ENCODE measurements at places on chromosomes 1 and 21.
A peak's percentile ranks its signal among the peaks of the same experiment; 100 is the strongest.

DNA sequence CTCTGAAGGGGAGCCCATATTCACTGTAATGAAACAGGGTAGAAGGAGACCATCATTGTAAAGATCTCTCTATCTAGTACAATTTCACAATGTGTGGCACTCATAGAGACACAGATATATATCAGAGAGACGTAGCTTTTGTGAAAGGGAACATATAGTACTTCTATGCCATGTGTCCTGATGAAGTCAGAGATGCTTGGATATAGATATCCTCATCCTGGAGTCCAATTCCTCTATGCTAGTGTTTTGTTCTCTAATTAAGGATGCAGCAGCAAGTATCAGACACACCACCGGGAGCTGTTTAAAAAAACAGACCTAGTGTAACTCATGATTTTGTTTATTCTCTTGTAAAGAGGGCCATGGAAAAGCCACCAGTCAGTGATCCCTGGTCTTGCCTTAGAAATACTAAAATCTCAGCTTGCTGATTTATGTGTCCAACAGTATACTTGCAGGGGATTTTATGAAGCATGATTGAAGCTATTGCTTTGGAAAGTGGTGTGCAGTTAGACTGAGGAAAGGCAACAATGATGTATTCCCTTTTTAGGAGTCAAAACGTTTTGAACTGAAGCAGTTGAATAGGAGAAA lies 2.5 kb downstream of the NCAM2 start:
- no peak for DNase-seq

DNA sequence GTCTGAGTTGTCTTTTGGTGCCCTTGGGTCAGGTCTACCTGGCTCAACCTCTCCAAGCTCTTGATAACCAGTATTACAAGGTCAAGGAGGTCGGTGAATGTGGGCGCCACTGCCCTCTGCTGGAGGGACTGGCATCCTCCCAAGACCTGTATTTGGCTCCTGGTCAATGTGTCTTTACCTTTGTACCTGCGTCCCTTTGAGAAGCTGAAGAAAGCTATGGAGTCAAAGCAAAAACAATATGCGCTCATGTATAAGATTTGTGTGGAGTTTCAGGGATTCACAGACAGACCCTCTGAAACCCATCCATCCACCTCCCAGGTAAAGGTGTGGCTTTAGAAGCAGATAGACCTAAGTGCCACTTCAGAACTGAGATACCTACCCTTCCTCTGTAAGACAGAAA lies 61.8 kb upstream of the NBL1 start:
- no peak for DNase-seq

DNA sequence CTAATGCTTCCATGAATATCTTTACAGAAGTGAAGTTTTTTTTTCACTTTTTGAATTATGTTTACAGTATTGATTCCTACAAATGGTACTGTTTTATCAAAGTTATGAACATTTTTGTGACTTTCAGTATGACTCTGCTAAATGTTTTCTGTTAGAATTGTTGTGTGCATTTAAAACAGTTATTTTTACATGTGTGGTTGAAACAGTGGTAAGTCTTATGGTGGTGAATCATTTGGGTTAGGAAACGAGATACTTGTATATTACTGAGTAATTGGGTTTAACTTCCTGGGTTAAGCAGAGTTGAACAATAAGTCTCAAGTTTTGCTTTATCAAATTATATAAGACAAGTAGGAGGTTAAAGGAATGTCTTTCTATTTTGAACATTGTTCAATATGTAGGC lies 66.8 kb downstream of the VPS13D start:
- DNase-seq = no peak

DNA sequence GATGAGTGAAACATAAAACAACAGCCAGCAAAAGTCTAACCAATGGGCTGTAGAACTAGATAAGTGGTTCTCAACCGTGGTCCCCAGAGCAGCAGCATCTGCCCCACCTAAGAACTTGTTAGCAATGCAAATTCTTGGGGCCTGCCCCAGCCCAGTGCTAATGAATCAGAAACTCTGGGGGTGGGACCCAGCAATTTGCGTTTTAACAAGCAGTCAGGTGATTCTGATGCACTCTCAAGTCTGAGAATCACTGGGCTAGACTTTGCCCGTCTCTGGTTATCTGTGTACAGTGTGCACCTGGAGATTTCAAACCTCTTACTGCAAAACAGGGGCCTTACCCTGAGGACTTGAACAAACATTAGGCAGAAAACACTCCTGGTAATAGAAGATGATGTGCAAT lies 66.5 kb downstream of the PLXNA2 start:
- DNase-seq = no peak

GRCh38 chr1:21258331-21259134 lies 31.7 kb downstream of the ECE1 start:
- DNase-seq = no peak

GRCh38 chr1:10760566-10761502 lies 35.6 kb downstream of the CASZ1 start:
- DNase-seq = no peak

GRCh38 chr1:219302697-219303096 lies 129.0 kb downstream of the LYPLAL1 start:
- DNase-seq = no peak

DNA sequence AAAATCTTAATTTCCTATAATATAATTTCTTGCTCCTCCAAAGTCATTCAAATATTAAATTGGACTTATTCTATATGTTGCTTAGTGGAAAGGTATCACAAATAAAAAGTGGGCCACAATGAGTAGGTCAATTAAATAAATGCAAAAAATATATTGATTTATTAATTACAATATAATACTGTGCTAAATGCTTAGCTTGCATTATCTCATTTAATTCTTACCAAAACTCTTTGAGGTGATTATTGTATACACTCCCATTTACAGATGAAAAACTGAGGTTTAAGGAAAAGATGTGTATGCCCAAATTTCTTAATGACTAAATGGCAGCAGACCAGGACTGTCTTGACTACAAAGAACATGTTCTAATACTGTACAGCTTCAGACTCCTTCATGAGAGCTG lies 325.3 kb upstream of the SGIP1 start:
- no peak for DNase-seq

DNA sequence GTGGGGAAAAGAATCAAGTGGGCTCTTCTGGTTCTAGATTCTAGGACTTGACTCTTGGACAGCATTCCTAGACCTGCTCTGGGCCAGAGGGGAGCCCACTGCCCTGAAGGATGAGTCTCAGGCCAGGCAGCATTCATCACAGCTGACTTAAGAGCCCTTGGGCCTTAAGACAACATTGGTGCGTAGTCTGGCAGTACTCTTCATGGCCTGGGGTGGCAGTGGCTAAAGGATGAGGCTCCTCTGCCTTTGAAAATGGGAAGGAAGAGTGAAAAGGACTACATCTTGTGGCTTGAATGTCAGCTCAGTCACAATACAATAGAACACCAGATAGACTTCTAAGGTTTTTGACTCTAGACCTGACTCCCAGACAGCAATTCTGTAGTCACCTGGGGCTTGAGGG lies 1415.1 kb upstream of the PRMT6 start:
- no peak for DNase-seq

DNA sequence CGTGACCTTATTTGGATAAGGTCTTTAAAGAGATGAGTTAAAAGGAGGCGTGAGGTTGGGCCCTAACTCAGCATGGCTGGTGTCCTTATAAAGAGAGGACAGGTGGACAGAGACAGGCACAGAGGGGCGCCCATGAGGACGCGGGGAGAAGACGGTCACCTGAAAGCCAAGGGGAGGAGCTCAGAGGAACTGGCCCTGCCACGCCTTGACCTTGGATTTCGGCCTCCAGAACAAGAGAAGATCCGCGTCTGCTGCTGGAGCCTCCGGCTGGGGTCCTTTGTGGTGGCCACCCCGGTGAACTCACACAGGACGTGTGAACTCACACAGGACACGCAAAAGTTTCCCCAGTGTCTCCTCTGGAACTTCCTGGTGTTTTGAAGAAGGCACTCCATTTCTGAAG lies 122.7 kb downstream of the SIK1 start:
- no peak for DNase-seq

- DNase-seq = no peak
Measured at GRCh38 chr1:198087831-198088230, 69.0 kb upstream of the NEK7 start.

DNA sequence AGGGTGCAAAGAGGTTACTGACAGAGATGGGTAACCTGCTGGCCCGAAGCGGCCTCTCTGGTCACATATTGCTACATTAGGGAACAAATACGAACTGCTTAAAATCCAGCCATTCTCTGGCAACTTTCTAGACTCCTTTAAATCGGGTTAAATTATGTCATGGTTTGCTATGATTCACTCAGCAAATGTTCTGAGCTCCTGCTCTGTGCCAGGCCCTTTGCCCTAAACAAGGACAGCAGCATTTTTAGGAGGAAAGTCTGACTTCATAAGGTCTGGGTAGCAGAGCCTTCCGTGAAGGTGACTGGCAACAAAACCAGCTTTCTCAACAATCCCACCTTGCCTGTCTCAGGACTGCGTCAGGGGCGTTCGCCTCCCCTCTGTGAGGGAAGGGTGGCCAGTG lies 15.4 kb downstream of the ZP4 start:
- DNase-seq = peak; percentile 26

DNA sequence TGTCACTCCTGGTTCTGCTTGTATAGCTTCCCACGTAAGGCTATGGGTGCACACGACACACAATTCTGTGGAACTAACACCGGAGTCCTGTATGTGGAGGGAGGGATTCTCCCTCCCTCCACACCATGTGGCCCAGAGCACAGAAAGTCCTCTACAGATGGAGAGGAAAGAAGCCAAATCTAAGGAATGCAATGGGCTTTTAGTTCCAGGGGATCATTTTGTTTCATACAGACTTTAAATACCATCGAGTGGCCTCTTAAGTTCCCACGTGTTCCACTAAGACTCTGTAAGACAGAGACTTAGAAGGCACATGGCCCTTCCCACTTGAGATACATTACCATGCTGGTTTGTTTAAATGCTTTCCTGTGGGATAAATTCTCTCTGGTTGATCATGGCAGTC lies 156.0 kb downstream of the TGFB2 start:
- no peak for DNase-seq

DNA sequence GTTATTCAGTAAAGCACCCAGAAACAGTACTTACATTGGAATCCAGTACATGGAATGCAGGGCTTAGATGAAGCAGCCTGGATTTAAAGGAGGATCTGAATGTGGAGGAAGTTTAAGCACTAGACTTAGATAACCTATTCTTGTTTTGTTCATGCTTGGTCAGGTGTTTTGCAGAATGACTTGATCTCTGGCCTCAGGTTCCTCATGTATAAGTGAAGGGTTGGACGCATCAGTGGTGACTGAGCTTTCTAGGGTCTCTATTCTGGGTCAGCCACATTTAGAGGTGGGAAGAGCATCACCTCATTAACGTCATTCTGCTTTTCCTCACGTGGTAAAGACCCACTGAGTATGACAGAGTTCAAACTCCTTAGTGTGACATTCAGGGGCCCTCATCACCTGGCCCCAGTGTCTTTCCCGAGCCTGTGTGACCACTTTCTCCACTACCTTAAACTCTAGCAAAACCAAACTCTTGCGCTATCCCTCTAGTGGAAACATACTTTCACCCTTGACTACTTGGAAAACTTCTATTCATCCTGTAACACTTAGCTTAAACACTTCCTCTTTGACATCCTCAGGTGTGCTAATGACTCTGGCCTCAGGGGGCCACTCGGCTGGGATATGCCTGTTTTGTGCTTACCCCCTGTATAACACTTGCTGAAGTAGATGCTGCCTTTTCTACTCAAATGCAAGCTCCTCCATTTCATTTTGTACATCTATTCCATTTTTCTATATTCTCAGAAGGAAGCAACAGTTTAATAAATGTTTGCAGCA lies 871 bp upstream of the ERICH3 start:
- DNase-seq = no peak

GRCh38 chr1:163537809-163538208 lies 216.1 kb downstream of the NUF2 start:
- no peak for DNase-seq

GRCh38 chr1:182056601-182057366 lies 4.7 kb downstream of the ZNF648 start:
- no peak for DNase-seq

DNA sequence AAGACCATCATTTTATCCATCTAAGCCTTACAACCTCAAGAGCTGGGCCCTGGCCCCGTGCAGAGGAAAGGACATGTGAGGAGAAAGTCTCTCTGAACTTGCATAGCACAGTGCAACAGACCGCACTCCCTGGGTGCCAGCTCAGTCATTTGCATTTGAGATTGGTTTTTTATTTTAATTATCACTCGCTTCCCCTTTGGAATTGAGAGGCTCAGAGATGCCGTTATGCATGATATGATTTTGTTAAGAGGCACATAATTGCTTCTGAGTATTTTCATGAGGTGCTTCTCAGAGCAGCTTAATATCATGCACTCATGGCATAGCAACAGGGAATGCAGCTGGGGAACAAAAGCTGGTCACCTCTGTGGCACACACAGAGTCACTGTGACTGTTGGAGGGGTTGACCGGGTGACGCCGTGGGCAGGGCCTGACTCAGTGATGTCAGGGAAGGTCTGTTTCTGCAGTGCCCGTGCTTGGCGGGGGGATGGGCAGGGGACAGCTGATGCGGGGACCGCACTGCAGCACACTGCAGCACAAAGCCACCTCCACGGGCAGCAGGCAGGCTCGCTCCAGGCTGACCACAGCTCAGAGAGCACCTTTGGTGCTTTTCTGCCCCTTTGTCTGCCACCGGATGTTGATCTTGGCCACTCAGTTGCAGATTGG lies 43.2 kb upstream of the VAMP3 start:
- no peak for DNase-seq

DNA sequence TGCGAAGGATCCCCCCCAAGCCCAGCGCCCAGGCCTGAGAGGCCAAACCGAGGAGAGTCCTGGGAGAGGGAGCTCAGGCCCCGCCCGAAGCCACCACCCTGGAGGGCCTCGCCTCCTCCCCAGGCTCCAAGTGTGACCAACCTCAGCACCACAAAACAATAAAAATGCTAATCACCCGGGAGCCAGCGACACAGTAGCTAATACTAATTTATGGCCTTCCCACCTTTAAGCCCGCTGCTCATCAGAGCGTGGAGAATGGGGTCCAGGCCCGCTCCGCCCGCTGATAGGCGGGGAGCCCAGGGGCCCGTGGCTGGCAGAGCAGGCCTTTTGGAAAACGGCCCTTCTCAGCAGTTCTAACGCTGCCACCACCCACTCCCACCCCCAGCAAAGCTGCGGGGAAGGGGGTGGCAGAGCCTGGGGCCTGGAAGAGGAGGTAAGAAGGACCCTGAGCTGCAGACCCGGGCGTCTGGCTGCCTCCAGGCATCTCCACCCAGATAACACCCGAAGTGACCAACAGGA lies 20.4 kb upstream of the TAS1R2 start:
- DNase-seq = no peak

GRCh38 chr21:41726058-41726558 lies 40.7 kb downstream of the RIPK4 start:
- no peak for DNase-seq

- no peak for DNase-seq
Measured at GRCh38 chr1:159229896-159230295, 25.2 kb downstream of the ACKR1 start.

DNA sequence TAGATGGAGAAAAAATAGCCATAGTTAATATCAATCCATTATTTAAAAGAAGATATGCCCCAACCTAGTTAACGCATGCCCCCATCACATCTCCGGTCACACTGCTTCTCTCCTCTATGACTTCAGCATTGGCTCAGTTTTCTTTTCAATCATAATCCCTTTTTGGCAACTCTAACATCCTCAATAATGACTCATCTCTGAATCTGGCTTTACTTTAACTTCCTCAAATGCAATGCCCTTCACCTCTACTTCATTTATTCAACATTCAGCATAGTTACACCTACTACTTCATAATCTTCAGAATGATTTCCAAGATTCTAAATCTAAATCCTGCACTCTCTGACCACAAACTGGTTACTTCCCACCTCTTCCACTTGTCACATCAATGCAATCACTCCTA lies 417.3 kb downstream of the USH2A start:
- DNase-seq = peak; percentile 3

- no peak for DNase-seq
Measured at GRCh38 chr1:245434280-245434679, 279.5 kb downstream of the KIF26B start.

- no peak for DNase-seq
Measured at GRCh38 chr21:36663033-36663855, 35.7 kb upstream of the SIM2 start.

All from H54 (cell line).